PC-3 (cell line): ENCODE measurements at places on chromosomes 1 and 21. TPM values are rescaled to one million over a fixed set of nuclear protein-coding genes. Genes with fewer than 3 reads are reported as not detected.

DNA sequence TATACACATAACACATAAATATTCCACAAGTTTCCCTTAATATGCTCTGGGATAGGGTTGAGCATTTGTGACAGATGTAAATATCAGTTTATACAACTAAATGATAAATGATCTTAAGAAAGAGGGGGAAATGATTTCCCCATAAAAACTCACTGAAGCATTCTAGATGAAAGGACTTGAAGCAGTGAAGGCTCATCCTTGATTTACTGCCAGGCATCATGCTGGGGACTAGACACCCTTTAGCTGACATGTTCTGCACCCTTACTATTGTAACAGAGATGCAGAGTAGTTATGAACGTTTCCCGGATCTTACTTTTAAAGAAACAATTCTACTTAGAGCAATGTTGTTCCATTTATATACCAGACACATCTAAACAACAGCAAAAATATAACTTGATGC lies 235.8 kb downstream of the PTGER3 start:
- DNase-seq: no peak

DNA sequence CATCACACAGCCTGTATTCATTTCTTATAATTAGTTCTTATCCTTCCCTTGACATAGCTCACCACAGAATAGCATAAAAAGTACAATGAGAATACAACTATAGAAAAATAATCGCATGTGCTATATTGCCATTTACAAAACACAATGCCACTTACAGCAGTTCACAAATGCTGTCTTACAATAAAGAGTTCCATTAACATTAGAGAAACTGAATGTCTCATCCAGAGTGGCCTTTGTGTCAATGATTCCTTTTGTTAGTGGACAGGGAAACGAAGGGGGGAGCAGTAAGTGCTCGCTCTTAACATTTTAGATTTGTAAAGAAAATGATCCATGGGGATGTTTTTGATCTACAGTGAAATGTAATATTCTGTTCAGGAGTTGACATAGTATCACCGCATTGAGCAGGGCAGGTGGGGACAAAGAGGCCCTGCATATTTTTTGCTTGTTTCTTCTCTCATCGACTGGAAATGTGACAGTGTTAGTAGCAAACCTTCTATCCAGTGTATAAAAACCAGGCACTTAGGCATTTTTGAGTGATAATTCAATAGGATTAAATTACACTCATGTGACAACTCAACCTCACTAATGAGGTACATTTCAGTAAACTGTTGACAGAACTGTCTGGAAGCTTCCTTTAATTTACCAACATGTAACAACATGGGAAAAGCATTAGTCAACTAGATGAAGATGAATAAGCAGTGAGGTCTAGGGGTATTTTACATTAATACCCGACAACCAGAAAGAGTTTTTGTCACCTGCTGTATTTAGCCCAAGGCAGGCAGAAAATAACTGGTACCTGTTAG lies 35.6 kb upstream of the RRP15 start:
- DNase-seq: no peak

DNA sequence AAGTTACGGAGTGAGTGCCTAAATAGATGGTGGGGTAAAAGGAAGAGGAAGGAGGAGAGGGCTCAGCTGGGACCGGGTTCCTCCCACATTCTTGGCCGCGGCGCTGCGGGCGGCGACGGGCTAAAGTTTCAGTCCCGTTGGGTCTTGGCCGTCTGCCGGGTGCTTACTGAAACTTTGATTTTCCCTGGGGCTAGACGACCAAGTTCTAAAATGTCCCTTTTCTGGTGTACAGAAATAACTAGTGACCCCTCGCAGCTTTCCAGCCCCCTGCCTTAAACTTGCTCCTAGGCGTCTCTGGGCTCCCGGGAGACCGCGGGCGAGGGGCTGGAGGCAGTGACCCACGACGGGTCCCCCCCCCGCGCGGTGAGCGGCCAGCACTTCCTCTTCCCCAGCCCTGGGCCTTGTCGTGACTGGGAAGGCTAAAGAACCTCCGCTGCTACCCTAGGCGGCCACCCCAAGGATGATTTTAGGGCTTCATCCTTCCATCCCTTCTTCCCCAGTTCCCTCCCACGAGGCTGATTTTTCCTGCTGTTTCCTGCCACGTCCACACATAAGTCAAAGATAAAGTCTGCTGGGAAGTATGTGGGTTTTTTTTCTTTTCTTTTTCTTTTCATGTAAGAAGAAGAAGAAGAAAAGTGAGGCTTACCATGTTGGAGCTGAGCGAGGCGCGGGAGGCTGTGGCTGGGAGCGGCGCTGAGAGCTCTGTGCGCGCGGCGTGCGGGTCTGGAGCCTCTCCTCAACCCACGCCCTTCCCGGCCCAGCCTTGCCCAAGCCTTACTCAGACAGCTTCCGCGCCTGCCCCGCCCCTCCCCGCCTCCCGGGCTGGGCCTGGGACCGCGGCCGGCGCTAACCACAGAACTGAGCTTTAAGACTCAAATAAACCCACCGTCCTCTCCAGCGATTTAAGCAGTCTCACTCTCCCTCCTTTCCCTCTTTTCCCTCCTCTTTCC lies at the start of gene S100A11:
S100A11 (minus strand) TSS at position 738 of the 950 bp plus-strand sequence; CDS start at position 649, 89 bp downstream.
- peak; percentile 91 for DNase-seq

DNA sequence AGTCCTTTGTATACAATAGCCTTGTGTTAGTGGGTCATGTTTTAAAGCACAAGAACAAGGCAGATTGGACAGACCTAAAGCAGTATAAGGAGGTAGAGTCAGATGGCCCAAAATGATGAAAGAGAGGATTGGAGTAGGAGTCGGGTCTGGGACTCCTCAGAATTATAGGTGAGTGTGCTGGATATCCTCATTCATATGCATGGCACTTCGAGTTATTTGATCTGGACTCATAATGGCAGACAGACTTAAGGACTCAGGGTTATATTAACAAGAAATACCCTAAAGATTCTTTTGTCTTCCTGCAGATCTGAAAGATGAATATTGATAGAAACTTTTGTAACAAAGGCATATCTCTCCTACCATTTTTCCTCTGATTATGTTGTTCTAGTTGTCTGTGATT lies 92.7 kb downstream of the GABPA start:
- no peak for DNase-seq

DNA sequence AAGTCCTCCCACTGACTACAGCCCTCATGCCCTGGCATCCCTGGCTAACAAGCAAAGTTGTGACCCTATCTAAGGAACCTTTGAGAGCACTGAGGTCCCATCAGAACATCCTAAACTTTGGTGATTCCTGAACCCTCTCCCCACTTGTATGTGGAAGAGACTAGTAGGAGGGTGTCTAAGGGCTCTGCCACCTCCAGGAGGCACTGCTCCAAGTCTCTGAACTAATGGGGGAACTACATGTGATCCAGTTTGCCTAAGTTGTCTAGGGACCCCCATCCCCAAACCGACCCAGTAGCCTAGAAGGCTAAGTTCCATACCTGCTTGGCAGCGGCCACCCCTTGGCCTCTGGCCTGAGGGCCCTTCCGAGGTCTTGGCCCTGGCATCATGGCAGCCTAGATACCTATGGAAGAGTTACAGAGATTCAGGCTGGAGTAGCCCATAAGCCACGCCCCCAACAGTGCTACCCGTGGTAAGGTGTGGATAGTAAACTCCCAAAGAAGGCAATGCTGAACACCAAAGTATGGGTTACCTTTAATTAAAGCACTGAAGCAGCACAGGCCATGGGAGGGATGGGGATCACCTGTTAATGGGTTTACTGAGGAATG lies 1.7 kb downstream of the CC2D1B start:
- DNase-seq: no peak

DNA sequence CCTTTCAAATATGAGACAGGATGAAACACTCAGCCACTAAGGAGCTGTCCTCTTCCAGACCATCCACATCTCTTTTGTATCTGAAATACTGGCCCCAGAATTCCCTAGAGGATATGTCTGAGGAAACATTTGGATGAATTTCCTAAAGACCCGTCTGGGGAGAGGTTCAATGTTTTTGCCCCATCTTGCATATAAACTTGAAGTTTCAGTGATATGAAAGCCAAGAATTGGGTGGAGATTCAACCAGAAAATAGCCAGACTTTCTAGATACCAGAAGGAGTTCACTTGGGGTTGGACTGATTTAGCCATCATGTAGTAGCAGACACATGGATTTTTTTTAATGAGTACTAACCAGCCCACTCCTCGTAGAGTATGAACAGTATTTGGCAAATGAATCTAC lies 182.0 kb downstream of the PLPP3 start:
- DNase-seq: no peak

DNA sequence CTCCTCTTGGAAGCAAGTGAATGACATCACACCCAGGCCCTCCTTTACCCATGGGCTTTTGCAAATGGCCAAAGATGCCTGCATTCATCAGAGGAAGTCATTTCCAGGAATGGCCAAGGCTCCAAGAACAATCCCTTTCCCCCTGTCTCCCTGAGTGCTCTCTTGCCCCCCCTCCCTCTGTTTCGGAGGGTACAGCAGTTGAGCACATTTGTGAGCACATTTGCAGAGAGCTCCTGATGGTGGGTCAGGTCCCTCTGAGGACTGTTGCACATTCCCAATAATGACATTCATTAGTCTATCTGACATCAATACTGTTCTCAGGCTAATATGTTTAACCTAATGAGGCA lies 113.4 kb downstream of the MATN1 start:
- DNase-seq: no peak

DNA sequence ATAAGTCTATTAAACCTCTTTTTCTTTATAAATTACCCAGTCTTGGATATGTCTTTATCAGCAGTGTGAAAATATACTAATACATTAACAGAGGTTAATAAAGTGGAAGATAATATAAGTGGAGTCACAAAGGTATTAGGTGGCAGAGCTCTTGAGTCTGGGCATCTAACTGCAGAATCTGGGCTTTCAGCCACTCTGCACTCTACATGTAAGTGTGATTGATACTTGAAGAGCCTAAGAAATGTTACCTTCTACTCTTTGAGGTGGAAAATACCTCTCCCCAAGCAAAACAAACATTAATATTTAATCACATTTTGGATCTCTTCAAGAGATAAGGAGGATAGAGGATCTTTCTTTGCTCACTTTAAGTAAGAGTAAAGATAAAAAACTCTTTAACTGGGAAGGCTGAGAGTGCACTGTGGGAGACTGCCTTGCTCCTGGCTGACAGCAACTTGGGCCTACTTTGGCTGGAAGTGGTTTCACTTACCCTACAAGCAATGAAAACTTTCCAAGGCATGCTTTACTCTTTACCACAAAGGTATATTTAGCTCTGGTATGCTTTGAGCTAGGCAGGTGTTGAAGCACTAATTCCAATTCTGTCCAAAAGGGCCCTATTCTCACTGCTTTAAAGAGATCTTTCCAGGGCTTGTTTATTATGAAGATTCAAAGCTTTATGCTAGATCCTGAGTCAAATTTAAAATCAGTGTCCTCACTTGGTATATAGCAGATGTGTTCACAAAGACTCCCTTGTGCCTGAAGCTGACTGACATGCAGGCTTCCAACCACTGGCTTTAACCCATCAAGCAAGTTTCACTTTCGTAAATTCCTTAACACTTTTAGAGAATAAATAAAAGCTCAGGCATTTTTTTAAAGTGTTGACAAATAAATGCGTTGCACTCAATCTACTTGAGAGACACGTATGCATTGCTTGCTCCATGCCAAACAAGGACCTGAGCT lies 245.3 kb upstream of the ZP4 start:
- no peak for DNase-seq

DNA sequence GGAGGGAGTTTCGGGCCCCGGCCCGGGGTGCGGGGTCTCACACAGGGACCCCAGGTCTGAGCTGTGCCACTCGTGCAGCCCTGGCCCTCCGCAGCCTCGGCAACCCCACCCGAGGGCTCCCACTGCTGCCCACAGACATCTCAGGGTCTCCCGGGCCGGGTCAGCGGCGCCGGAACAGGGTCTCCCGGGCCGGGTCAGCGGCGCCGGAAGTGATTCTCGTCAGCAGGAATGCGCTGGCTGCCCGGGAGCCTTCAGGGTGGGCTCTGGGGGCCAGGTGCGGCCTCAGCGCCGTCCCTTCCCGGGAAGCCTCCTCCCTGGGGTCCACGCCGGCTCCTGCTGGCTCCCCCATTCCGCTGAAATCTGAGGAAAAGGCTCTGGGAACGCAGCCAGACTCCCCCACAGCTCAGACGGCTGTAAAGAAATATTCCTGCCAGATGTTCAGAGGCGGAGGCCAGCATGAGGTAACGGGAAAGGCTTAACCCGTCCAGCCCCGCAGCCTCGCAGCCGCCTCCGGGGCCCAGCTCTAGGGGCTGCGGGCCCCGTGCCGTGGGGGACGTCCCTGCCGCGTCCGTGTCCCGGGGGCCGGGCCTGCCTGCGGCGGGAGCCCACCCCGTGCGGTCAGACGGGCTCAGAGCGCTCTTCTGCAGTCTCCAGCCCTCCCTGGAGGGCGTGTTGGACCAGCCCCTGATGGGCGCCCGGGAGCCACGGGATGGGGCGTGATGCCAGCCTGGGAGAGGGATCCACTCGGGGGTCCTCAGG lies 8.7 kb upstream of the COL6A1 start:
- no peak for DNase-seq

- DNase-seq: no peak
Measured at GRCh38 chr1:203443296-203443695, 32.3 kb upstream of the PRELP start.

- DNase-seq: no peak
Measured at GRCh38 chr21:35120631-35121180, 71.6 kb upstream of the RUNX1 start.

GRCh38 chr1:29264773-29265389 lies 28.6 kb downstream of the PTPRU start:
- peak; percentile 54 for DNase-seq

GRCh38 chr21:15247613-15248012 lies 182.8 kb upstream of the NRIP1 start:
- DNase-seq: peak; percentile 71

DNA sequence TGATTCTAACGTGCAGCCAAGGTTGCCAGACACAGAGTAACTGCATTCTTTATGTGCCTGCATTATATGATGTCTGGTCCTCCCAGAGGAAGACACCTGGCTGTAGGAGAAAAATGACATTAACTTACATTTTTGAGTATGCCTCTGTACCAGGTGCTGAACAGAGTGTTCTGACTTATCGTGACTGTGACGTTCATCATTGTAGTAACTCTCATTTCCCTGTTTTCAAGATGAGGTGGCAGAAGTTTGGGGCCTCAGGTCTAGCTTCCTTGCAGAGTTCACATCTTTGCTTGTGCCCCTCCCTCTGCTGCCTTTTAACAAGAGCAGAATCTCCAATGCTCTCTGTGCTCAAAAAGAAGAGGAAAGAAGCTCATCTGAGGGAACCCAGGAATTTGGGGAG lies 488.0 kb downstream of the AJAP1 start:
- DNase-seq: no peak

GRCh38 chr1:87588495-87588894 lies 259.8 kb downstream of the LMO4 start:
- no peak for DNase-seq

- no peak for DNase-seq
Measured at GRCh38 chr1:55670331-55671082, 455.3 kb upstream of the USP24 start.

Gene PGBD5
- under 0.01 TPM in 1 of 2 replicates, not detected in the other for total RNA-seq

Gene SEMA4A
- 5.8 and 13.1 TPM in 2 replicates for total RNA-seq

Gene C1QA
- not detected in 2 replicates for total RNA-seq

Gene PRR9
- total RNA-seq: not detected in 2 replicates

Gene FBLIM1
- total RNA-seq: 74.1 and 90.0 TPM in 2 replicates
